Activated naive CD8-positive, alpha-beta T cell treated with anti-CD3 and anti-CD28 coated beads for 36 hours (primary cell): ENCODE measurements at places on chromosomes 7 and 10.
A peak's percentile ranks its signal among the peaks of the same experiment; 100 is the strongest.

GRCh38 chr7:1968397-1969111 is 264.2 kb downstream of the MAD1L1 start:
- DNase-seq, result no peak

DNA sequence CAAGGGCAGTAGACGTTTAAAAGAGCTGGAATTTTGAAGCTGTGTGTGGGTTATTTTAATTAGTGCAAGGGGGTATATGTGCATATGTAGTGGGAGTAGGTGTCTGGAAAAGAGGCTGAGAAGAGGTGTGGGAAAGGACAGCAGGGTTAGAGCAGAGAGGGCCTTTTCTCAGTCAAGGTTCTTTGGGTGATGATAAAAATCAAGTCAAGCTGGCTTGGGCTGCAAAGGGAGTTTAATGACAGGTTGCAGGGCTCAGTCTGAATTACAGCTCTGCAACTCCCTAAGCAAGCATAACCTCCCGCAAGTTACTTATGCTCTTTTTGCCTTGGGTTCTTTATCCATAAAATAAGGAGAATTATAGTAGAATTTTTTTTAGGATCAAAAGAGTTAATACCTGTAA is 83.5 kb downstream of the RELN start:
- DNase-seq, result no peak

DNA sequence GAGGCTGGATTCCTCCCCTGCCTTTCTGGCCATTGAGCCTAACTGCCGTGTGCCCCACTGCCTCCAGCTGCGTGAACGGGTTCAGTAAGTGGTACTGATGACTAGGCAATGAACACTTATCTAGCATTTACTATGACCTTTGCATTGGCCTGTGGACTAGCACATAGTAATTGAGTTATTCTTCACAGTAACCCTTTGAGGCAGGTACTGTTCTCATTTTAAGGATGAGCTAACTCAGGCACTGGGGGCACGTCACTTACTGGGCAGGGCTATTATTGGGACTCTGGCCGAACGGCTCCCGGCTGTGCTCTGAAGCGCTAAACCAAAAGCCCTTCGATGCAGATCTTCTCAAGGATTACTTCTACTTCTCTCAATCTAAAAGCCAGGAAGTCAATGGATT is 38.3 kb downstream of the WIPF3 start:
- DNase-seq, result no peak

- no peak for DNase-seq
Measured at GRCh38 chr10:130407052-130407451, 270.9 kb downstream of the GLRX3 start.

DNA sequence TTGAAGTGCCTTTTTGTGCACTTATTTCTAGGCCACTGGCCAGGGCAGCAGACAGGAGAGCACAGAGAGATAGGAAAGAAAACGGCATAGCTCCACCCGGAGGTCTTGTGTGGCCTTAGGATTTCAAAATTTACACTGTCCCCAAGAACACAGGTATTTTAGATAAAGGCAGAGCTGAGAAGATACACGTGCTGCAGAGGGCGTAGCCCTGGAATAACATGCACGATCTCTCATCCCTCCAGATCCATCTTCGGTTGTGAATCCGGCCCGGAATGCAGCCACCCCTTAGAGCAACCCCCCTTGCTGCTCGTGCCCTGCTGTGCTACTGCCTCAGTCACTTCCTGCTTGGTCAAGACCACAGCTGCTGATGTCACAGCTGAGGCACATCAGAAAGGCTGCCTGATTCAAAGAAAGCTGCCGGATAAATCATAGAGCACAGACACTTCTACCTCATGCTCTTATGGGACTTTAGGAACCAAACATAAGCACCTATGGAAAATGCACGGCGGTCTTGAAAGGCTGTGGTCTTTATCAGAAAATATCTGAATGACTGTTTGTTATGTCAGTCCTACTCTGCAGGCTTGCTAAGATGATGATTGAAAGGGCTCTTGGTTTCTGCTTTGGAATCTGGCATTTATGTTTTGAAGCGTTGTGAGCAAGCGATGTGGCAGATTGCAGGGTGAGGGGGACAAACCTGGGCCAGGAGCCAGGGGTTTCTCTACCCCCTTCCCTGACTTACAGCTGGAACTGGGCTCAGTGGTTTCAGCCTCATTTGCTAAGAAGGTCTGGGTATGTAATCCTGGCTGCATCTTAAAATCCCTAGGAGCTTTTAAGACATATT is 152.0 kb downstream of the SVIL start:
- DNase-seq, result peak; percentile 60
